ENCODE measurements at places on chromosomes 12 and 14. TPM values are rescaled to one million over a fixed set of nuclear protein-coding genes. Genes with fewer than 3 reads are reported as not detected.

The PLEKHG7 gene
- not detected for total RNA-seq

DNA sequence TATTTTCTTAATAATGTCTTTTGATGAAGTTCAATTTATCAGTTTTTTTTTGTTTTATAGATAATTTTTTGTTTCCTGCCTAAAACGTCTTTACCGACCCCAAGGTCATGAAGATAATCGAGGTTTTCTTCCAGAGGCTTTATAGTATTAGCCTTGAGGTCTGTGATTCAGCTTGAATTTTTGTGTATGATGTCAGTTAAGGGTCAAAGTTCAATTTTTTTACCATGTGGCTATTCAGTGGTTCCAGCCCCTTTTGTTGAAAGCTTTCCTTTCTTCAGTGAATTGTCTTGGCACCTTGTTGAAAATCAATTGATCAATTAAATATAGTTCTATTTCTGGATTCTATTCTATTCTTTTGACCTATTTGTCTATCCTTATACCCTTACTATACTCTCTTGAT, 3.2 kb upstream of the MGST1 start:
- no peak for DNase-seq

DNA sequence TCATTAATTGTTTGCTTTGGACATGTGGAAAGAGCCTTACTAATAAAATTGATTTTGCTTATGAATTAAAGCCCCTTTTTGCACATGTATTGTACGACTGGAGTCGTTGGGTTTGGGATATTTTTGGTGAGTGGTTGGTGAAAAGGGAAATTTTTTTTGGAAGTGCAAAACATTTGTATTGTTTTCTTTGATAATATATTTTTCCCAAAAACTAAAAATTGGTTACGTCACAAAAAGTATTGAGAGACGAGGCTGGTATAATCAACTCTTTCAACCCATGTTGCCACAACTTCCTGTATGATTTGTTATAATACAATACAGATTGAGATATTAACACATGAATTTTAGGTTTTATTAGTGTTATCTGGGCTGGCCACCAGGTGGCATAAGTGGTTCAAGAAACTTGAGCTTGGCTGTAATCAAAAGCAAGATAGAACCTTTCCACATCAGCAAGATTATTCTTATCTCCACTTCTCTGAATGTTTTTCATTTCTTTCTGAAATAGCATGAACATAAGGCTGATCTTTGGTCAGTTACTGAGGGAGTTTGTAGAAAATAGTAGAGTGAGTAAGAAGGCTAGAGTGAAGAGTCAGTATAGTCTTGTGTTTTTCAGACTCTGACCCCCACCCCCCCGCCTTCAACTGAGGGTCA, 8.7 kb downstream of the NGDN start:
- DNase-seq = peak; percentile 64

DNA sequence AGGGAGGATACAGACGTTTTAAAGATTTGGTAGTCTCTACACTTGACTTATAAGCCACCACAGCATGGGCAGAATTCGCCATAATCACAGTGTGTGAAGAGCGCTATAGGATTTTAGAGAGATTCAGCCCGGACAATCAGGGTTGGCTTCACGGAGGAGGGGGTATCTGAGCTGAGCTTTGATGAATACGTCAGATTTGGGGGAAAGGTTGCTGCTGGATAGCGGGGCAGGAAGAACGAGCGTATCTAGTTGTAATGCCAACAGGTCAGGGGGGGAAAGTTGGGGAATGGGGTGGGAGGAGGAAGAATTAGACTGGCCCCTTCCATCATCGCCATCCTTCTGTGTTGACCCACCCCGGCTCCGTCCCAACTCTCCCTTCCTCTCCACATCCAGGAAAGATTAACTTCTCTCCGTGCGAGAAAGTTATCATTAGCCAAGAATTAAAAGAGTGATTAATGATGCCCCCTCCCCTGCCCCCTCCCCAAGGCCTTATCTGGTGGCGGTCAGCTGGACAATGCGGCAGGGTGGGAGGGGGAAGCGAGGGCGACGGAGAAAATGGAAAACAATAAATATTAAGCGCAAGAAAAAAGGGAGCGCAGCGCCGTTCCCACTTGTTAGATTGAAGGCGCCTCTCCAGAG, 13.5 kb upstream of the GPATCH2L start:
- DNase-seq = no peak

- DNase-seq = no peak
Observed at GRCh38 chr12:69694123-69694522, 5.0 kb downstream of the BEST3 start.

DNA sequence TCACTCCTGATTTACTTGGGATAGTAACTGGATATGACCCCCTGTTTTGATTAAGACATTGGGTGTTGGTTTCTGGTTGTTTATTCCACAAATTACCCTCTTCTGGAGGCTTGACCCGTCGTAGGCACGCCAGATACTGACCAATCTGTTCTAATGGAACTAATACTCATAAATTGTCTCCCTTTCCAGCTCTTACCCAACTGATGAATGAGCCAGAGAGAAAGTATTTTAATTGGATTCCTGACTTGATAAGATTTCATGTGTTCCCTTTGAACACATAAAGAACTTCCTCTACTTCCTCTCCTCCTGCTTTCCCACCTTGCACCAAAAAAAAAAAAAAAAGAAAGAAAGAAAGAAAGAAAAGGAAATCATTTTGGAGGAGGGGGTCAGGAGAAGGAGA, 340.9 kb downstream of the PCNX1 start:
- DNase-seq = no peak

DNA sequence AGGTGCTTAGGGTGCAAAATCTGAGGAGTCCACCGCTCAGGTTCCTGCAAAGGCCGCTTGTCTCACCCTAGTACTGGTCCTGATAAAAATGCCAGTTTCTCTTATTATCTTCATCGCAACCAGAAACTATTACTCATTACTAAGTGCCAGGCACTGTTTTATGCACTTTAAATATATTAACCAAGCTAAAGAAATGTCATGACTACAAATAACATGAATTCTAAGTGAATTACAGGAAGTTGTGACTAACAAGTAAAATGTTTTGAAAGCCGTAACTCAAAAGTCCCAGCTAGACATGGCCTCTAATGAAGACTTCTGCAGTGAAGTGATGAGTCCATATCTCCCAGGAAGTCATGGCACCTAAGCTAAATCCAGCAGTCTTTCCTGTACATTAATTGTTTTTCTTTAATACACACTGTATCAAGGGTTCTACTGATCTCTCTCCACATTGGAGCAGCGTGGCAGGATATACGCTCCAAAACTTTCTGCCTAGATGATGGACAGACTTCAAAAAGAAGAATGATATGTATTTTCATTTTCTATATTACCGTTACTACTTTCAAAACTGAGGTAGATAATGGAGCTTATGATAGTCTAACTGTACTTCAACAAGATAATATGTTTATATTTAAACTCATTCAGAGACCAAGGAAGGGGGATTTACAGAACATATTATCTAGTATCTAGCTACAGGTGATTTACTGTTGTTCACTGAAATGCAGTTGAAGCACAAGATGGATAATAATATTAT, 117.3 kb upstream of the ARID2 start:
- DNase-seq = no peak

DNA sequence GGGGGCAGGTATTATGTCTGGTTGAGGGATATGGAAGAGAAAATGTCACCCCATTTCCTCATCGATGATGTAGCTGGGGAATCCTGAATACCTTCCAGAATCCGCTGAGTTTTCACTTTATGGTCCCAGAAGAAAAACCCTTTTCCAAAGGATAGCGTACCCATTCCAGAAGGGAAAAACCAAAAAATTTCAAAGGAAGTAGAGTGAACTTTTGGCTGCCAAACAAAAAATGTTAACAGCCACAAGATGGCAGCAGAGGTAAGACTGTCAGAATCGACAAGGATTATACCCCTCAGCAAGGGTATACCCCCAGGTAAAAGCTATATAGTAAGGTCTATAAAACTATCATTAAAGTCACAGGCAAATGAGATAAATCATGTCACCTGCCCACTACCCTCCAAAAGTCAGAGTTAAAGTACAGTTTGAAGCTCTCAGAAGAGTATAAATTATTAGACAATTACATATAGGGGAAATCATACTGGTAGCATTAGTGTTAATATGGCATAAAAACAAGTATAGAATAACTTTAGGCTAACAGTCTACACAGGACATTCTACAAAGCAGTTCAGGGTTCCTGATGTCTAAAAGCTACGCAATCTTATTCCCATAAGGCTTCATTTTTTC, 18.0 kb downstream of the ACIN1 start:
- DNase-seq = no peak
